ENCODE measurements at places on chromosomes 4 and X.

- peak; percentile 70 for DNase-seq
Observed at GRCh38 chr4:139675651-139676050, 10.0 kb downstream of the MGST2 start.

DNA sequence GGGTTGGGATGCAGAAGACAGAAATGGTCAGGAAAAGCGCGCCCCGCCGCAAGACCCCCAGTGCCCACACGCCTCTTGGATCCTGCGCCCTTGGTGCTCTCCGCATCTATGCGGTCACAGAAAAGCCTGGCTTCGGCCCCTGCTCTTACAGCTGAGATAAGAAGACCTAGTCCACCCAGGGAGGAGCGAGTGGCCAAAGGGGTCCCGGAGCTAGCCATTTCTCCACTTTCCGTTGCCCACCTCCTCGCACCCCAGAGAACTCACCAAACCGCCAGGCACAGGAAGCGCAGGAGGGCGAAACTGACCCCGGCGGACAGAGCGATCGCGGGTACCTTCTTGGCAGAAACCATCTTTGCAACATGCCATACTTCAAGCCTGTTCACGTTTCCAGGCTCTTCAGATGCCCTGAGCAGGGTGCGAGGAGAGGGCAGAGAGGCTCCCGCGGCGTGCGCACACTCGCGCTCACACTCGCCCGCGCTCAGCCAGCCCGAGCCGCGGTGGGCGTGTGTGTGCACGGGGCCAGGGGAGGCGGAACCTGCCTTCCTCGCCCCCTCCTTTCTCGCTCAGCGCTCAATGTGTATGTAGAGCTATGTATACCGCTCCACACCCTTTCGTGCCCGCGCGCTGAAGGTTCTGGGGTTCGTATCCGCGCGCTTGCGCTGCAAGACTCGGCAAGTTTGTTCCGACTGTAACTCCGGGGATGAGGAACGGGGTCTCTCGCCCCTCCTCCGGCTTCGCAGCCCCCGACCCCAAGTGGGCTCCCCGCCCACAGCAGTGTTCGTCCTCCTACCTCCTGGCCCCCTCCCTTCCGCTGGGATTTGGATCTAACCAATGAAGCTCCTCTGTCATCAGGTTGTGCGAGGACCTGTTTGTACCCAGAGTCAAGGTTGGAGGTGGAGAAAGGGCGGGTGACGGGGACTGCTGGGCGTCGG is at the start of gene GABRA4:
TSS of gene GABRA4 (minus strand) at position 507 of the 932 bp plus-strand sequence. CDS start at position 350, 157 bp downstream.
- DNase-seq: peak; percentile 2

- no peak for DNase-seq
Observed at GRCh38 chr4:128484896-128485295, 197.3 kb upstream of the PGRMC2 start.

DNA sequence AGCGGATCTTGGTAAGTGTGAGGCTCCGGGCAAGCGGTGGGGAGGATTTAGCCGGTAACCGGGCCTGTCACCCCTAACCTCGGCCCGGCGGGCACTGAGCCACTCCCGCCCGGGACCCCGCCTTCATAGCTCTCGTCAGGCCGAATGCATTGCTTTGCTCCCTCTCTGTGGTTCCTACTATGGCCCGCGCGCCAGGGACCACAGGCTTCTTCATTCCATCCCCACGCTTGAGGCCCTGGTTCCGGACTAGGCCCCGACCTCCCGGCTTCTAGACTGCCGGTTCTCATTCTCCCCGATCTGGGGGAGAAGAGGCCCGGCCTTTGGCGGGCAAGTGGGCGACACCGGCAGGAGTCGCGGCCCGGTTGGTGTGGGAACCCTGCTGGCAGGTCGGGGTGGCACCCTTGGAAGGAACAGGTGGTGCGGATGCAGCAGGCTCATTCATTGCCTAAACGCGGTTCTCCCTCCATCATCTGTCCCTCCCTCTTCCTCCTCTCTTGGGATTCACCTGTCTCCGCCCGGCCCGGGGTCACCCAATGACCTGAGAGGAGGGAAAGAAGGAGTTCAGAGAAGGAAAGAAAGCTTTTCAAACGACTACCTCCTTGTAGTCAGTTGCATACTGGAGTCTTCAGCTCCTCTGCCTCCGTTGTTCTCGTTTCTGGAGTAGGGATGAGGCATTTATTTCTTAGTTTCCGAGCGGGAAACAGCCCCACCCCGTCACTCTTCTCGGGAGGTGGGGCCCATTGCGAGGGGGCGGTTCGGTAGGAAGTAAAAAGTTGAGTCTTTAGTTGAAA is at the start of gene NDUFC1:
TSS of gene NDUFC1 (minus strand) at position 657 of the 791 bp plus-strand sequence. CDS start 6,679 bp downstream, outside the sequence.
- DNase-seq: peak; percentile 66

GRCh38 chrX:40096395-40097091 is 1.2 kb downstream of the BCOR start:
- no peak for DNase-seq

DNA sequence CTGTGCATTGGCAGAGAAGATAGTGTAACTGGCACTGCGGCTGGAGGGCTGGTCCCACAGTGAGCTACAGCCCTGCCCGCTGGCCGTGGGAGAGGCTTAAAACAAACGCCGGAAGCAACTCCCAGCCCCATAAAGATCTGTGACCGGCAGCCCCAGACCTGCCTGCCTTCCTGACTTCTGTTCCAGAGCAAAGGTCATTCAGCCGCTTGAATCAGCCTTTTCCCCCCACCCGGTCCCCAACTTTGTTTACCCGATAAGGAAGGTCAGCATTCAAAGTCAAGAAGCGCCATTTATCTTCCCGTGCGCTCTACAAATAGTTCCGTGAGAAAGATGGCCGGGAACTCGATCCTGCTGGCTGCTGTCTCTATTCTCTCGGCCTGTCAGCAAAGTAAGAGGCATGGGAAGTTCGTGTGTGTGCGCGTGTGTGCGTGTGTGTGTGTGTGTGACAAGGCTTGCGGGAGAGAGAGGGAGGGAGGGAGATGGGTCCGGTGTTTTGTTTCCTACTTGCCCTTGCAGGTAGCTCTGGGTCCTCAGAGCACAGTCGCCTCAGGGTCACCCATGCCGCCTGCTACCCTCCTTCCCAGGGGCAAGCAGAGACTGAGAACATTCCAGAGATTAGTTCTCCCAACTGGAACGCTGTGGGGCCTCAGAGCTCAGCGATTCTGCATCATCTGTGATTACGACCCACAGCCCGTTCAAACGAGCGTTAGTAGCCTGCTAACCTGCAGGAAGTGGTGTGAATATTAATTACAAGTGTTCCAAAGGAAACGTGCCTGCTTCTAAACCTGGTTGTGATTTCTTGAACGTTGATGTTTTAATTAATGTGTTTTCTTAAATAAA is at the start of gene MGST2:
TSS of gene MGST2 (plus strand) at position 130 of the 840 bp plus-strand sequence. CDS start at position 331, 201 bp downstream.
- peak; percentile 70 for DNase-seq

GRCh38 chrX:40380655-40381488 is 199.9 kb upstream of the ATP6AP2 start:
- DNase-seq: no peak

GRCh38 chrX:22357621-22358020 is 84.9 kb downstream of the CBLL2 start:
- no peak for DNase-seq

DNA sequence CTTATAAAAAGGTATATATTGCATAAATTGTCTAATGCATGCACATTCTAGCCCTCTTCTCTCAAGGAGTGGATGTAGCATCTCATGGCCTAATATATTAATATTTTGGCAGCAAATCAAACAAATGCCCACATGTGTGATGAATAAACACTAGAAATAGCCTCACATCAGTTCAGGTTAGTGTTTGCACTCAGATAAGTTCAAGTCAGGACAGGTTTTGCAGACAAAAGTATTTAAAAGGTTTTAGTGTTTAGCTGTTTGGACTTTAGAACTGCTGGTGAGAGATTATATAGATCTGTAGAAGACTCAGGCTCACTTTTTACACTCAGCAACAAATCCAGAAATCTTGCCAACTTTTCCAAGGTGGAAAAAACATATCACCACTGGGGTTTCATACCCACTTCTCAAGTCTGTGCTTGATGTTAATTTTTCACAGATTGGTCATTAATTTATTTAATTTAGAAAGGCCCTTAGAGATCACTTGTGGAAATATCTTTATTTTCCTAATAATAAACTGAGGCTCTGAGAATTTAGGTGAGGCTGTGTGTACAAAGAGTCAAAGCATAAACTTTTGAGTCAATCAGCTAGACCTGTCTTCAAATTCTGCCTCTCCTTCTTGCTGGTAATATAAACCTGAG is 362.6 kb downstream of the GASK1B start:
- peak; percentile 40 for DNase-seq
